HCEC 1CT (cell line): ENCODE measurements at places on chromosomes 11 and 22.
A peak's percentile ranks its signal among the peaks of the same experiment; 100 is the strongest.

DNA sequence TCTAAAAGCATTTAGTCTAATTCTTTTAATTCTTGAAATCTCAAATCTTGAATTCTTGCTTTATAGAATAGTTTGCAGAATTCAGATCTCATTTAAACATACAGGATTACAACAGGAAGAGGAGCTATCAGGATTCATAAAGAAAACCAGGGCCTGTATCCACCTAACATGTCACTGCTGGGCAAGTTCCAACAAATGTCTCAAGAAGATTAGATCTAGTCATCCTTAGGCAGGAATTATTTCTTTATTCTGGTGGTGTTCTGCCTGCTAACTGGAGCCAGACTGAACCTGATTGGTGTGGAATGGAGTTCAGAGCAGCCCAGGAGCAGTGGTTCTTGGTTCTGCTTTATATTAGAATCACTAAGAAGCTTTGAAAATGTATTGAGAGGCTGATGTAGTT, 500.7 kb downstream of the LRRC4C start:
- no peak for DNase-seq

- no peak for DNase-seq
Observed at GRCh38 chr11:73170140-73170539, 28.0 kb upstream of the FCHSD2 start.

- no peak for DNase-seq
Observed at GRCh38 chr22:48800036-48800885, 1027.4 kb downstream of the BRD1 start.

DNA sequence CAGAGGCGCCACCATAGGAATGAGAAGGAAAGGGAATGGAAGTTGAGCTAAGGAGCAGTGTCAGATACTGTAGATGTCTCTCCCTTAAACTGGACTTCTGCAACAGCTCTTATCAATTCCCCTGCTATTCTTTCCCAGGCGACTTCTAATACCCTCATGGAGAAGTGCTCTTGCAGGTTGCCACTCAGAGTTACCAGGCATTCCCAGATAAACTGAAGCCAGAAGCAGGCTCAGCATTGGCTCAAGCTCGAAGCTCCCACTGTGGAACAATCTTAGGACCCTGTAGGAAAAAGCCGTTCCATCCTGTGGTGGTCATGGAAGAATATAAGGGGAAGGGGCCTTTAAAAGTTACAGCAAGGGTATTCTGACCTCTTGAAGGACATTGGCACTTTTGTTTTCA, 208.7 kb upstream of the PLET1 start:
- no peak for DNase-seq

DNA sequence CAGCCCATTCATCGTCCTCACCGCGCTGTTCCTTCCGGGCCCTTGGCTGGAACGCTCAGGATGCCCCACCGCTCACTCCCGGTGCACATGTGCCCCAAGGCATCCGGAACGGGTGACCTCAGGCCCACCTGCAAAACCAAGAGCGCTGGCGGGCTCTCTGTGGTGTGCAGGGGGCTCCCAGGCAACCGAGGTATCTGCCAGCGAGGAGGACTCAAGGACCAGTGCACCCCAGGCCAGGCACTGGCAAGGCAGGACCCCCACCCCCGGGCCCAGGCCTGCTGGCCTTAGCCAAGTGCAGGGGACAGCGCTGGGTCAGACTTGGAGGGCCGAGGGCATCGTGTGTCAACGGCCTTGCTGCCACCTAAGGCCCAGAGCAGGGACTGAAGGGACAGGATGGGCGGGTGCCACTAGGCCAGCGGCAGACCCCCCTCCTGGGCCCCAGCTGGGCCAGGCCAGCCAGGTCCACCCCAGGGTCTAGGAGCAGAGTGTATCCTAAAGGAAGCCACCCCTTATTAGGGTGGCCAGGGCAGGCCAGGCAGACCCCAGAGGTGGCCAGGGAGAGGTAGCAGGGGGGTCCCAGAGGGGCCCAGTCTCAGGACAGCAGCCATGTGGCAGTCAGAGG, 8.5 kb downstream of the TNNT3 start:
- no peak for DNase-seq

DNA sequence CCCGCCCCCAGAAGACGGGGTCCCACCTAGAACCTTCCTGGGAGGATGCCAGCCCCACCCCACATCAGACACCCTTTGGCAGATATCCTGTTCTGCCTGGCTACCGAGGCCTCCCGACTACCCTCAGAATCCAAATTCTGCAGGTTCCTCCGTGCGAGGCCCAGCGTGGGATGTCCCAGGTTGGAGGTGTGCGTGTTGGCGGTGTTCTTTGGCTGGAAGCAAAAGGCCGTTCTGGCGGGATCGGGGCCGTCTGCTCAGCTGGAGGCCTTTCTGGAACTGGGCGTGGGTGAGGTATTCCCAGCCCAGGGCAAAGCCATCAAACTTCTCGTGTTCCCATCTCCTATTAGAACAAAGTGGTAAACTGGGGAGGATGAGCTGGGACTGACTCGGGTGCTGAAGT, 32.6 kb downstream of the NUP50 start:
- no peak for DNase-seq

DNA sequence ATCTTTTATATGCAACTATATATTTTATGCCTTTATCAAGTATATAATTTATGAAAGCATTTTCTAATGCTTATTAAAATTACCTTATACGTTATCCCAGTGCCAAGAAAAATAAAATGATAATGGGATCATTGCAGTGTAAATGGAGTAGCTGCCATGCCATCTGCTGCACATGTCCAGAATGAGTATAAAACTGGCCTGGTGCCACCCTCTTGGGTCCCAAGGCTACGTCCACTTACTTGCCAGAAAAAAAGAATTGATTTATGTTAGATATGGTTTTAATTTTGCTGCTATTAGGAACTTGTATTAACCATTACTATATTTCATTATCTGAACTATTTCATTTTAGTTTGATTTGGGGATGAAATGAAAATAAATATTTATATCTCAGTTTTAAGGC, 1127.1 kb upstream of the CNTN5 start:
- no peak for DNase-seq

DNA sequence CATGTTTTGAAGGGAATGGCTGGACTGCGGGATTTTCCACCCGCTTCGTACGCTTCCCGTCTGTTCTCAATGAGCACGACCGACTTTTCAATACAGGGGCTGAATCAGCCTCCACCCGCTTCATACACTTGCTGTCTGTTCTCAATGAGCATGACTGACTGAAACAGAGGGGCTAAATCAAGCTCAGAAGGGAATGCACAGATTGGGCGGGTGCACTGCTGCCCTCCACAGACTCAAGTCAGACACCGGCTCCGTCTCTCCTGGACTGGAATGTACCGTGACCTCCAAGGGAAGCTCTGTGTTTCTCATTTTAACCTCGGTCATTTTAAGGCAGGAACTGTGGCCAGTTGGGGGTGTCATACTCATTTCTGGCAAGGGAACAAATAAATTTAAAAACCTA, 48.5 kb downstream of the BRD1 start:
- no peak for DNase-seq

DNA sequence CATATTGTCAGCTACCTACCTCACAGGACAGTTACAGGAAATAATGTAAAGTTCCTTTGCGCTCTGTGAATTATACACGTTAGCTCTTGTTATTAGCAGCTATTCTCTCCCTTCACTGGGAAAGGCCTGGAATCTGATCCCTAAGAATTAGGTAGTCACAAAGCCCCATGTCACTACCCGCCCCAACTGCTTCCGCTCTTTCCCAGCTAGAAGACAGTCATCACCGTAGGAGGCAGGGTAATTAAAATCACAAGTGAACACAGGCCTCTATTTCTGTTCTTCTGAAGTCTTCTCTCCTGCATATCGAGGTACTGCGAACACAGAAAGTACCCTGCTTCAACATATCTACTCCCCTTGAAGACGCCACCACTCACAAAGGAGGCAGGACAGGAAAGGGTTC, 12.6 kb upstream of the AHNAK start:
- no peak for DNase-seq

DNA sequence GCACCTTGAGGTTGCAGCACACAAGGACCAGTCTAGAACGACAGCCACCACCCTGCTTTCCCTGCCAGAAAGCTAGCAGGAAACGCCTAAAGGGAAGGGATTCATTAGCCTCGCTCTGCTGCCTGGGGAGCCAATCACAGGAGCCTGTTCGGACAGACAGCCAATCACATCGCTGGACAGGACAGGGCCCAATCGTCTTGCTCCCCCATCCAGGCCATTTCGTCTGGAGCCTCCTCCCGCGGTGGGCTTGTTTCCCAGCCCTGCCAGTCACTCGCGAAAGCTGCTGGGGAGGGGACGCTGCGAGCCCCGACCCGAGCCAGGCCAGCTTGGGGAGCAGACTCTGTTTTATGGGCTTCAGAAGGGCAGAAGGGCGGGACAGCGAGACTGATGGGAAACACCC, 79.8 kb upstream of the NCAM1 start:
- no peak for DNase-seq

DNA sequence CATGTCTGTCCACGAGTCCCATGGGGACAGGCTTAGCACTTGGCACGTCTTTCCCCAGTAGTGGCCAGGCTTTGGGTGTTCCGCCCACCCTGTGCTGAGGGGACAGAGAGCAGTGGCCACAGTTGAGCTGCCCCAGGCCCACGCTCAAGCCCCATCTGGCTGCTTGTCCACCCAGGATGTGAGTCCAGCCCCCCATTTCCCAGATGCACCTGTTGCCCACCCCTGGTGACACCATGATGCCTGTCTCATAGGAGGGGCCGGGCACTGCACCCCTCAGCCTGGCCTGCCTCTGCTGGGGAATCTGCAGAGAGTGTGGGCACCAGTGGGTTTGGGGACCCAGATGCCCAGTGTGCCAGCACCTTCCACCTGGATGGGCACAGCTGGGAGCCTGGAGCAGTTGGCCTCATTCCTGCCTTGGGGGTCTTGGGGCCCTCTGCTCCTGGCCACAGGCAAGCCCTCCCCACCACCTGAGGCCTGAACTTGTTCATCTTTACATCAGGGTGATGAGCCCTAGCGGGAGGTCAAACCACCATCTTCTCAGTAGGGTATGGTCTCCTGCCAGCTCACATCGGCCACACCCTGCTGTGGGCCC, 5.7 kb downstream of the SIGIRR start:
- DNase-seq = no peak

DNA sequence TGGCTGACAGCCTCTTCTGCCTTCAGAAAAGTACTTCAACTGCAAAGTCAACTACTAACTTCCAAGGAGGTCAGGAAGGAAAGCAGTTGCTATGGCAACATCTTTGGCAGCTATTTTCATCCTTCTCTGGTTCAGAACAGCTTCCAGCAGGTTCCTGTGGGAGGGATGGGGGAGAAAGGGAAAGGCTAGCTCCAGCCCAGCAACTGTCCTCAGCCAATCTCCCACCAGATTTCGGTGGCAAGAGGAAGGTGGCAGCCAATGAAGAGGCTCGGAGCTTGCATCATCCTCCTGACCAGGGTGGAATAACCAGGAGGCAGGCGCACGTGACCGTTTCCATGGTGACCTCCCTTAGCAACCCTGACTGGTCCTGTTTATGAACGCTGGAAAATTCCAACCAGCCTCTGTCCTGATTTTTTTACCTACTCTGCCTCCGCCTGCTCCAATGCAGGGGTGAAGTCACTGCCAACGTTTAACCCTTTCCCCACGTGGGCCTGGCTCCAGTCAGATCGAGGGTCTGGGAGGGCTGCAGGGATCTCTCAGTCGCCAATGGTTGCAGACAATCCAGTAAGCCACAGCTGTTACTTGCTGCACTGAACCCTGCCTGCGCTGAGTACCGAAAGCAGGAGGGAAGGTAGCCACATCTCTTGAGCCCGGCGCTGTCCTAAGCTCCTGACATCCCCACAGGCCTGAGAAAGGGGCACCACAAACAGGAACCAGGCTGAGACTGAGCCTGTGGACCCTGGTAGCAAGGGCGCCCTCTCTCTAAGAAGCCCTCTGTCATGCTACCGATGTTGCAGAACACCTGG, 11.2 kb upstream of the MALAT1 start:
- DNase-seq = peak; percentile 100

DNA sequence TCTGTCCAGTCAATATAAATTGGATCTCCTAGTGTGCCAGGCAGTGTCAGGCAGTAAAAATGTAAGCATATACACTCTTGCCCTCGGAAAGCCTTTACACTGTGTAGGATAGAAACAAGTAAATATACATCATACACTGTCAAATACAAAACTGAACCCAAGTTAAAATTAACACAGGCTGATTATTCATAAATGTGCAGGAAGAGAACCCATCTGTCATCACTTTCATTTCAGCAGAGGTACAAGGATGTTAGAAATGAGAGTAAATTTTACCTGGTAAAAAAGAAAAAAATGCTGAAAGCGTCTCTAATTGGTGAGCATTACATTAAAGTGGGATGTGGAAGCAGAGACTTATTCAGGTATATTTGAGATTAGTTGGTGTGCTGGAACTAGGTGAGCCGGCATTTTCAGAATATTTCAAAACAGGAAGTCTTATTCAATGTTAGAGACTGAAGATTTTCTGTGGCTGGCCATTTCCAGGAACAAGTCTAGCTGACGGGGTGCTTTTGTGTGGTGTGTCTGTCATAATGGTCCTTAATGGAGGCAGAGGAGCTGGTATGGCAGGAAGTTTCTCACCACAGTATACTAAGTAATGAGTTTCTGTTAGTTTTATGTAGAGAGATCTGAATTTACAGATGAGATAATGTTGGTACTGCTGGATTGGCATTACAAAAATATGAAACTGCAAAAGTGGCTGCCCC, 192.6 kb downstream of the CASP12 start:
- DNase-seq = peak; percentile 44
